ENCODE measurements at places on chromosomes 7 and 10.
A peak's percentile ranks its signal among the peaks of the same experiment; 100 is the strongest.

GRCh38 chr7:96987719-96988118, 17.6 kb upstream of the DLX6 start:
- no peak for DNase-seq

DNA sequence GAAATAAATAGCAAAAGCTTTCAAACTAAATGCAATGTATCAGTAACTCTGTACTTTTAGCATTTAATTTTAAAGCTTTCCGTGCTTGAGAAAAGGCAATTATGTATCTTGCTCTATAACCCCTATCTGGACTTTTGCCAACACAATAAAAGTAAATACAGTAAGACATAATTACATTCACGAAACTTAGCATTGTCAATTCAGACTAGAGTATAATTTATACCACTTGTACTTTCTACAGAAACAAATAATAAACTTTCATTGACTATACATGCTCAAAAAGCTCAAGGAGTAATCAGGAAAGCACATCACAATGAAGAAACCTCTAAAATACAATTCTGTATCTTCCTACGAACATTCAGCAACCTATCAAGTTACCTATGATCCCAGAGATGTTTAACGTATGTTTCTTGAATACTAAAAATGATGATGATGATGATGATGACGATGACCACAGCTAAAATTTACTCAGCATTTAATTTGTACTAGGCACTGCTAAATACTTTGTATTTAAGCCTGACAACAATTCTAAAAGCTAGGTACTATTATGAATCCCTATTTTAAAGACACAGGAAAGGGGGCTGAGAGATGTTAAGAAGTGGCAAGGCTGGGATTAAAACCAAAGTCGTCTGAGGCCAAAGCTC, 44.9 kb downstream of the MINDY3 start:
- DNase-seq = no peak

DNA sequence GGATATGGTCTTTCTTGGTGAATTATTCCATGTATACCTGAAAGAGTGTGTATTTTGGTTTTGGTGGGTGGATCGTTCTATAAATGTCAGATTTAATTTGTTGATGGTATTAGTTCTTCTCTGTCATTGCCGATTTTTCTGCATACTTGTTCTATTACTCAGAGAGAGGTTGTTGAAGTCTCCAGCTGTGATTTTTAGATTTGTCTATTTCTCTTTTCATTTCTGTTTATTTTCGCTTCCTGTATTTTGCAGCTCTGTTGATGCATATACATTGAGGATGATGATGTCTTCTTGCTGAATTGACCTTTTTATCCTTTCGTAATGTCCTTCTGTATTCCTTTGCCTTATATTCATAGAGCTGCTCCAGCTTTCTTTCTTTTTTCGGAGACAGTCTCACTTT, 12.1 kb upstream of the BHLHA15 start:
- DNase-seq = no peak

DNA sequence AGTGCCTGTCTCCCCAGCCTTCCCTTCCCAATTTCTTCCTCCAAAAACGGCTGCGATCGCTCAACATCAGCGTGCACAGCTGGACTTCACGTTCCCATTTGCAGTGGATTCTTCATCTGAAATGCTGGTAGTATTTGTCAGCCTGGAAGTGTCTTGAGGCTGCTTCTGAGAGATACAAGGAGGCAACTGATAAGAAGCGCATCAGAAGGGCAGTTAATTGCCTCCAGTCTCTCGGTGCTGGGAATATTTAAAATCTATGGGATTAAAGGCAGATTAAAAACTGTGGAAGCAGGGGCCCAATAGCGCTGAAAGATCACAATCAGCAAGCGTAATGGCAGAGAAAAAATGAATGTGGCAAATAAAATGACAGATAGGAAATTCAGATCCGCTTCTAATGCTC, 450.0 kb downstream of the GATA3 start:
- no peak for DNase-seq

DNA sequence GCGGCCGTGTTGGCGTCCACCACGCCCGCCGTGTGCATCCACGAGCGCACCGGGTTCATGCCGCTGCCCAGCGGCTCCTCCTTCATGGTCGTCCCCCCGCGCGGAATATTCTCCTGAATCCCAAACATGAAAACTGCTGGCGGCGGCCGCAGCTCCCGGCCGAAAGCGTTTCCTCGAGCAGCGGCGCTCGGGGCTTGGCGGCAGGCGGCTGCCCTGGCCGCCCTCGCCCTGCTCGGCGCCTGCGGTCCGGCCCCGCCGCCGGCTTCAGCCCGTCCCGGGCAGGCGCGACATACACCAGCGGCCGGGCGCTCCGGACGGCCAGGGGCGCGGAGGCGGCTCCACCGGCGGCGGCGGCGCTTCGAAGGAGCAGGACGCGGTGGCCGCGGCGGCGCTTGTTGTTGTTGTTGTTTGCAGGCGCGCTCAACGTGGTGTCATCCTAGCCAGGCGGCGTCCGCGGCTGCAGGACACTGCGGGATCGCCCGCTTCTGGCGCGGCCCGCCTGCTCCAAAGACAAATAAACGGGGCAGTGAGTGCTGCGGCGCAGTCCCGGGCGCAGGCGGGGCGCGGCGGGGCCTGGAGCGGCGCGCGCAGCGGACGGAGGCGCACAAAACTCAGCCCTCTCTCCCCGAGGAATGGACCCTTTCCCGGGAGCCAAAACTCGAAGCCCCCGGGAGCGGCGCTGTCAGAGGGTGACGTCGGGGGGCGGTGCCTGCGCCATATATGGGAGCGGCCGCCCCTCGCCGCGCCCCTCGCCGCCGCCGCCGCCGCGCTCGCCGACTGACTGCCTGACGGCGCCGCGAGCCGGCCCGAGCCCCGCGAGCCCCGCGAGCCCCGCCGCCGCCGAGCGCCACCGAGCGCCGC, at the start of gene EBF3:
Gene EBF3, minus strand, starts transcription at position 634 of the 861 bp plus-strand sequence. Its CDS starts 506 bp downstream, at position 128.
- no peak for DNase-seq

- DNase-seq = no peak
Observed at GRCh38 chr7:130970696-130971095, 236.7 kb upstream of the KLF14 start.

- no peak for DNase-seq
Observed at GRCh38 chr10:66752714-66753113, 173.1 kb upstream of the LRRTM3 start.

DNA sequence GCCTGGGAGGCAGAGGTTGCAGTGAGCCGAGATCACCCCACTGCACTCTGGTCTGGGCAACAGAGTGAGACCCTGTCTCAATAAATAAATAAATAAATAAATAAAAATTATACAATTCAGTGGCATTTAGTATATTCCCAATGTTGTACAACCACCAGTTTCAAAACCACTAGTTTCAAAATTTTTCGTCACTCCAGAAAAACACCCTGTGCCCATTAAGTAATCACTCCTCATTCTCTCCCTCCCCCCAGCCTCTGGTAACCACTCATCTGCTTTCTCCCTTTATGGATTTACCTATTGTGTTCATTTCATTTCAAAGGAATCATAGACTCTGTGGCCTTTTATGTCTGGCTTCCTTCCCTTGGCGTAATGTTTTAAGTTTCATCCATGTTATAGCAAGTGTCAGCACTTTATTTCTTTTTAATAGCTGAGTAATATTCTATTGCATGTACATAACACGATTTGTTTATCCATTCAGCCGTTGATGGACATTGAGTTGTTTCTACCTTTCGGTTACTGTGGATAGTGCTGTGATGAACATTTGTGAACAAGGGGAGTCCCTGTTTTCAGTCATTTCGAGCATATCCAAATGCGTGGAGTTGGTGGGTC, 29.4 kb upstream of the GOLGA7B start:
- DNase-seq = no peak

DNA sequence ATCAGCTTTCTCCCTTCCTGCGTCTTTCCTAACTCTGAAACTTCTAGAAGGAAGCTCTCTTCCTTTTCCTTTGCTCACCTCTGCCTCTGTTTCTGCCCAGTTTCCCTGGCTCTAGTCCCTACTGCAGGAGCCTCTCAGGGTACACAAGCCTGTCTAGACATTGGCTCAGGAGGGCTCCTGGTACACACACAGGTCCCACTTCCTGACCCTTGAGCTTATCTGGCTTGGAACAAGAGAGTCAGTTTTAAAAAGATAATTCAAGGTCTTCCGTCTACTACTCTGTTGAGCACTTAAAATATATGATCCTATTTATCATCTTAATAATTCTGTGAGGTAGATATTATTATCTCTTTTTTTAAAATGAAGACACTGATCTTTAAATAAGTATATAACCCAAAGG, 140.7 kb downstream of the RTKN2 start:
- DNase-seq = no peak

DNA sequence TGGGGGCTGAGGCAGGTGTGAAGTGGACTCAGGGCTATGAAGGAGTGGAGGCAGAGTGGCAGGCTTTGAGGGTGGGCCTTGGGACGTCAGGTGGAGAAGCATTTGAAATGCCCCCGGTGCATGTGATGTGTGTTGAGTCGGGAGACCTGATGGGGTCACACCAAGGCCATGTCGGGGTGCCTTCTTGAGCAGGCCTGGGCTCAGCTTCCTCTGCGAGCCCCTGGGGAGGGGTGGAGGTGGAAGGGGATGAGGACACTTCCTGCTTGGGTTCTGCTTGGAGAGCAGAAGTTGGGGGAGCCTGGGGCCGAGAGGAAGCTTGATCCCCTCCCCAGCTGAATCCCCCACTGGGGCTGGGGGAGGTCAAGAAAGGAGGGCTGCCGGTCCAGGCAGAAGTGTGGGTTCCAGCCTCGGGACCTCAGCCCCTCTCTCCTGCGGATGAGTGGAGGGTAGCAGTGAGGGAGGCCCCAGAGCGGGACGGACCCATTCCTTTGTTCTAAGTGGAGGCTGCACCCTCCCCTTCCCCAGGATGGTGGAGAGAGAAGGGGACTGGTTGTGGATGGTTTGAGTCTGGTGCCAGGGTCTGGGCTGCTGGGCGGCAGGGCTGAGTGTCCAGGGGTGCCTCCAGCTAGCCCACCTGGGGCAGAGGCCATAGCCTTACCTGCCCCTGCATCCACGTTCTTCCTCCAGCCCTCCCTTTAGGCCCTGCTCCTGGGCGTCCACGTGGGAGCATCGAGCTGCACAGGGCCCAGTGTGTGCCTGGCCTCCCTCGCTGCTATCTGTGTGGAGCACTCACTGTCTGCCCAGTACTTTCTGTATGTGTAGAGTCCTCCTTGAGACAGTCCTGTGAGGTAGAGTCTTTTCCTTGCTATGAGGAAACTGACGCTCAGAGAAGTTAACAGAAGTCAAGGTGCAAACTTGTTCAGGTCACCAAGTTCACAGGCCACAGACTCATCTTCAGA, 36.7 kb downstream of the PRF1 start:
- no peak for DNase-seq

DNA sequence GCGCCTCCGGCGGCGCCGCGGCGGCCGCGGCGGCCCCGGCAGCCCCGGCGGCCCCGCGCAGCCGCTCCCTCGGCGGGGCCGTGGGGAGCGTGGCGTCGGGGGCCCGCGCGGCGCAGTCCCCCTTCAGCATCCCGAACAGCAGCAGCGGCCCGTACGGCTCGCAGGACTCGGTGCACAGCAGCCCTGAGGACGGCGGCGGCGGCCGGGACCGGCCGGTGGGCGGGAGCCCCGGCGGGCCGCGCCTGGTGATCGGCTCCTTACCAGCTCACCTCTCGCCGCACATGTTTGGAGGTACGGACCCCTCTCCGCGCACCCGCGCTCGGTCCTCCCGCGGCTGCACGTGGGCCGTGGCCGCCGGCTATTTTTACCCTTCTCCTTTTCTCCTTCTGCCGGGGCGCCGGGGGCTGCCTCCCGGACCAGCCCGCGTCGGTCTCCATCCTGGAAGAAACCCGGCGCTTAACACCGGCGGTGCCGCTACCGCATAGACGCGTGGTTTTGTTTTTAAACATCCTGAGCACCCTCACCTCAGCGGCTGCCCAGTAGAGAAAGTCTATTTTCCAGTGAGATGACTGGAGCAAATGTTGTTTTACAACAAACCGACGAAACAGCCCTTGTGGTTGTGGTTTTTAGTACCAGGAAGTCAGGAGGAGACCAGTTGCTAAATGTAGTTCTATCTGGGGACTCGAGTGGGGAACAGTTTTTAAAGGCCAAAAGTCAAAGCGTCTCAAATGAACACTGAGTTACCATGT, 1.3 kb downstream of the ZNRF2 start:
- peak; percentile 45 for DNase-seq

- no peak for DNase-seq
Observed at GRCh38 chr7:37705976-37706375, 22.4 kb downstream of the GPR141 start.

DNA sequence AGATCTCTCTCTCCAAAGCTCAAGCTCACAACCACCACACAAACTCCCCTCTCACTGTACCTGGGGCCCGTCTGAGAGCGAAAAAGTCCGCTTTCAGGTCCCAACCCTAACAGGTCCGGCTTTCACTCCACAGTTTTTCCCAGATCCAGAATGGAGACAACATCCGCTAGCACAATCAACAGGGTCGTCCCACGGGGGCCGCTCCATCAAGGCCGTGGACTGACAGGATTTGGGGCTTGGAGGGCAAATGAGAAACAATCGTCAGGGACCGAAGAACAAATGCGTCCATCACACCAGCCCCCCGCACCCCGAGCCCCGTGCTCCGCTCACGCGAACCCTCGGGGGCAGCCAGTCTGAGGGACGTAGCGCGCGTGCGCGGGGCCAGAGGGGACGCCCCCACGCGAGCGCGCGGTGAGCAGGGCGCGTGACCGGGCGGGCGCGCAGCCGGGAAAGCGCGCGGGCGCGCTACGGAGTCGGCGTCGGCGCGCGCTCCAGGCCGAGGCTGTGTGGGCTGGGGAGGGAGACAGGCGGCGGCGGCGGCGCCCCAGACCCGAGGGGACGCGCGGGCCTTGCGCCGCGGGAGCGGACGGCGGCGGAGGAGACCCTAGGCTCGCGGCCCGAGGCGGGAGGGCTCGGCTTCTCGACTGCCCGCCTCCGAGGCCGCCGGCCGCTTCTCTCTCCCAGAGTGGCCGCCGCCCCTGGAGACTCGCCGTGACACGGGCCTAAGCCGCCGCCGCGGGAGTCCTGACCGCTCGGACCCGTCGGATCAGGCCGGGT, at the start of gene SLK:
Gene SLK, plus strand, starts transcription at position 470 of the 777 bp plus-strand sequence. CDS start 606 bp downstream, outside the sequence.
- DNase-seq = peak; percentile 77

DNA sequence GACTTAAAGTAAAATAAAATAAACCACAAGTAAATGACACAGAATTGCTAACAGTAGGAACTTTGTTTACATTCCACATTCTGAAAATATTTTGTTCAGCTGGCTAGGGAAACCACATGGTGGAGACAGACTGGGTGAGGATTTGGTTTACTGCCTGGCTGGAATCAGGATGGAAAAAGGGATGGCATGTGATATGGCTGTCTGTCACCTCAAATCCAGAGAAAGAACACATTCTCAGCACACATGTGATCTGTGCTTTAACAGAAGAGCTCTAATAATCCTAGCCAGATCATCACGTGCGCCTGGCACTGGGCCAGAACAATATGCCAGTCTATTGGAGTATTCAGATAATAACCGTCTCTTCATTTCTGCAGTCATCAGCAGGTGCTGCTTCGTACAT, 90.9 kb upstream of the PIP4K2A start:
- no peak for DNase-seq

Measured in stimulated activated CD4-positive, alpha-beta T cell treated with anti-CD3 and anti-CD28 coated beads, Interleukin-12 subunit alpha, Interleukin-12 subunit beta, amount 100 ng/mL, for 48 hours (primary cell).